OCI-M1 (cell line): ENCODE measurements at places on chromosomes 13 and 19.
A peak's percentile ranks its signal among the peaks of the same experiment; 100 is the strongest.

DNA sequence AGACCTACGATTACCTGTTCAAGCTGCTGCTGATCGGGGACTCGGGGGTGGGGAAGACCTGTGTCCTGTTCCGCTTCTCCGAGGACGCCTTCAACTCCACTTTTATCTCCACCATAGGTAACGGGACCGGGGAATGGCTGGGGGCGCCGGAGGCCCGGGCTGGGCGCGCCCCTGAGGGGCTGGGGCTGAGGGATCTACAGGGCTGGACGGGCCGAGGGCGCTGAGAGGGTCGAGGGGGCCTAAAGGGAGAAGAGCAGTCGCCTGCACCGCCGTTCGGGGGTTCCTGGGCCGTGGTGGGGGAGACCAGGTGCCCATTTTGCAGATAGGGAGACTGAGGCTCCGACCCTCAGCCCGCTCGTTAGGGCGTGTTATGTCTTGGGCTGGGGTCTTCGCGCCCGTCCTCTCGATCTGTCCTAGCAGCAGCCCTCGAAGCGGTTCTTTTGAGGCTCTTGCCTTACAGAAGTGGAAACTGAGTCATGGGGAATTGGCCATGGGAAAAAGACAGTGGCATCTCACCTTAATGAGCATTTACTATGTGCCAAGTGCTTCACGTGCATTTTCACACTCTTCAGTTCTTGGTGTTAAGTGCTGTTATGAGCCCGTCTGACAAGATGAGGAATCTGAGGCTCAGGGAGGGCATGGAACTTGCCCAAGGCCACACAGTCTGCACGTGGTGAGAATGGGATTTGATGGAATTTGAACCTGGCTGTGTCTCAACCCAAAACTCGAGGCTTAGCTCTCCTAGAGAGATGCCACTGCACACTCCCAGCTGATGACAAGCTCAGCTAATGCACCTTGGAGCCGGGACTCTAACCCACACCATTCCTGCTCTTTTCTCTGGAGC, 442 bp downstream of the RAB8A start:
- DNase-seq: no peak

- DNase-seq: no peak
Measured at GRCh38 chr19:50823389-50824042, at the start of gene KLK1. Gene KLK1, minus strand, starts transcription at chr19:50823787. Its CDS starts 39 bp downstream, at chr19:50823748.

GRCh38 chr19:43664018-43664417, 6.0 kb downstream of the PLAUR start:
- peak; percentile 35 for DNase-seq

GRCh38 chr13:96684907-96685306, 309.4 kb downstream of the OXGR1 start:
- DNase-seq: no peak

DNA sequence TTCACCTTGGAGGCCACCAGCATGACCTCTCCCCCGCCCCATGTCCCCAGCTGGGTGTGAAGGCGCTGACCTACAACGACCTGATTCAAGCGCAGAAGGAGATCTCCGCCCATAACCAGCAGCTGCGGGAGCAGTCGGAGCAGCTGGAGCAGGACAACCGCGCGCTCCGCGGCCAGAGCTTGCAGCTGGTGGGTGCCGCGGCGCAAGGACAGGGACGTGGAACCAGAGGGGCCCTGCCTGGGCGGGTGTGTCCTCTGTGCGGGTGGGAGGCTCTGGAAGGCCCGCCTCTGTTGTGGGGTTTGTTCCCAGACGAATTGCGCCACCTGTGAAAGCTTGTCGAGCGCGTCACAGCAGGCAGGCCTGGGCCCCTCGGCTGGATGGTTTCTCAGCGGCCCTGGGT, 22.3 kb downstream of the PLEKHJ1 start:
- no peak for DNase-seq

GRCh38 chr19:16135430-16136127, 7.9 kb upstream of the HSH2D start:
- no peak for DNase-seq

- peak; percentile 81 for DNase-seq
Measured at GRCh38 chr13:103187721-103188156, 121.5 kb upstream of the SLC10A2 start.

DNA sequence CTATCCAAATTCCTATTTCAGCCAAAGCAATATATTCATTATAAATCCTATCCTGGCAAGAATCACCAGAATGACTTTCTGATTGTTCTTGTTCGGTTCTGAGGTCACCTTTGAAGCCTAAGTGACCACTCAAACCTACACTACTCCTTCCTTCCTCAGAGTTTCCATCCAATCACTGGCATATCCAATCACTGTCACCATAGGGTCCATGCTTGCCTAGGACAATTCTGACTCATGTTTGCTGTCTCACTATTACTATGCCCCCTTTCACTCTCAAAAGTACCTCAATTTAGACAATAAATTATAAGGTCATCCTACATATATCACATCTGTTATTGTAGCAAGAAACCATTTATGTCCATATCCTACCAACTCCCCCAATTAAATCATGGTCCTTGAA, 58.9 kb downstream of the UBL3 start:
- no peak for DNase-seq

- no peak for DNase-seq
Measured at GRCh38 chr19:5557691-5558090, 10.1 kb downstream of the TINCR start.

DNA sequence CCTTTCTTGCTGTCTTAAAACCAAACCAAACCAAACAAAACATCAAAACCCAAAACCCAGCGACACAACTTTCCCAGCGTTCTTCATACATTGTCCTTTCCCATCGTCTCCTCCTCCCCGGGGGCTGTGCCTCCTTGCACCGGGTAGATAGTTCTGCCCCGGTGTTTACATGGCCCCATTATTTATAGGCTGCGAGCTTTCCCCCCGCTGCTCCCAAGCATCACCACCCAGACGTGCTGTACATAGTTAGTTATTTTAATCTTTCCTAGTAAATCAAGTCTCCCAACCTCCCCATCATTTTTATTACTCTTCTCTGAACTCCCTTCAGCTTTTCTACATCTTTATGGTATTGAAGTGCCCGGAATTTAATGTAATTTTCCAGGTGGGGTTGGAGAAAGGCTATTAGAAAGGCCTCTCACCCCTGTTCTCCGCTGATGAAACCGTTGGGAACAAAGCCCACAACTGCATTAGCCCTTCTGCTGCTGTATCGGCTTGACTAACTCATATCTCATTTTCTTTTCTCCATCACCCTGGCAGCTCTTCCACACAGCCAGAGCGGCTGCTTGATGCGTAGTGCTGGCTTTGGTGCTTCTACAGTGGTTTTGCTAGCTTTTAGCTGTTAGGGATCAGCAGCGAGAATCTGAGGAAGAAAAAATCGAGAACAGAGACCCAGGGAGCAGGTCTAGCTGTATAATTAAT, 53.1 kb downstream of the FGF9 start:
- no peak for DNase-seq

DNA sequence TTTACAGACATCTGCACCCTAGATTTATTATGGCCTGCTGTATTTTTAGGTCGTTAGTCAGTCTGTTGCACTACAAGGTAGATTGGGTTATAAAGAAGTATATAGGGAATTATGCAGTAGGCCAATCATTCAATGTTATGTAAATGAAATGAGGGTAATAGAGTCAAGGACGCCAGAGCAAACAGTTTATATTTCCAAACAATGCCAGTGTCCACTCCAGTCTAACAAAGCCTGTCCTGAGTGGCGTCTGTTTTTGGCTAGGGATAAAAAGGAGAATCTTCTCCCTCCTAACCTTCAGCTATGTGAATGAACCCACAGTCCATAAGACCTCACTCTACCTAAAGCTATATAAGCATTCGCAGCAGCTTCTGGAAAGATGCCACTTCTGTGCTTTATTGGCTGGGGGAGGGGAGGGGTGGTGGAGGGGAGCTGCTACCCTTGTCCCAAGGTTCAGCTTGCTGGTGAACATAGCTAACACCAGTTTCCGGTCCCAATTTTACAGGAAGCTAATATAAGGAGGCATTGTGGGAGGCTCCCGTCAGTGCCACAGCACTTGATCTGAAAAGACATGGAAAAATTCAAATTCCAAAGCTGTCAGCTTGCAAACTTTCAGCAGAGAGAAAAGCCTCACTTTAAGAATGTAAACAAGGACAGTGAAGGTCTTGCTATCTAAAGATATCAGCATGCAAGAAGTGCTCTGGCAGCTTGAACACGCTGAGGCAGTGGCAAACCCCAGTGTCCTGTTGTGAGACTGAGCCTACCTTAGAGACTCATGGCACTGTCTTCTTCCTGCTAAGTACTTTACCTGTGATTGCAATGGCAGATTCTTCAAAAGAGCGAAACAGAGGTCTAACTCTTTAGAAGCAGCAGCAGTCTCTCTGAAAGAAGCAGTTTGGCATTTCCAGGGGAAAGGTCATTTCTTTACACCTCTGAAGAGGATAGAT, 369.9 kb downstream of the PCDH9 start:
- no peak for DNase-seq

DNA sequence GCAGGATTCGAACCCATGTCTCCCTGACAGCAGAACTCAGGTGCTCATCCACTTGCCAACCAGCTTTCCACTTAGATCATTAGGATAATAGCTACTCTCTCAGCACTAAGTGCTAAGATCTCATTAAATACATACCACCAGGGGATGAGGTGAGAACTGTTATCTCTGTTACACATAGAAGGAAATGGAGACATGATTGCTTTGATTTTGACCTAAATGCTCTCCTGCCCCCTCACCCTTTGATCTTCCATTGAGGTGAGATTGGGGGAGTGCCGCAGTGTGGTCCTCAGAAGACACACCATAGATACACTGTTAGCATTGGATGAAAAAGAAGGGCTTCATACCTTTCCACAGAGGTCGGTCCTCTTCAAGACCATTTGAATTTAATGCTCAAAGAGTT, 38.9 kb upstream of the NPAS1 start:
- DNase-seq: no peak

- DNase-seq: no peak
Measured at GRCh38 chr19:55255618-55256423, 3.0 kb downstream of the PPP6R1 start.

DNA sequence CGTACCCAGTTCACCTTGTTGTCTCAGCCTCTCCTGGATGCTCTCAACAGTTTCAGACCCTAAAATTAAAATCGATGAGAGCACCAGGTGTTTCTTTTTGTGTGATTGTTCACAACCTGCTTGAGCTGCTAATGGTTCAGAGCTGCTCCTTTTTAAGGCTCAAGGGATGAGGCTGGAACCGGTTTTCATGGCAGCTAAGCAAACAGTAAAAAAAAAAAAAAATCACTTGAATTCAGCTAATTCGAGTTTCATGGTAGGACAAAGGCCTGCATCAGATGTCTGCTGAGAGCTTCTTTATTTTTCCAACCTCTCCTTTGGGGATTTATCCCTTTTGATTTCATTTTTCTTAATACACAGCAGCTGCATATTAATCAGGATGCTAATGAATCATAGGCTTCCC, 6.5 kb downstream of the SYCE2 start:
- no peak for DNase-seq

GRCh38 chr13:39527961-39528660, 74.9 kb downstream of the LHFPL6 start:
- DNase-seq: no peak

DNA sequence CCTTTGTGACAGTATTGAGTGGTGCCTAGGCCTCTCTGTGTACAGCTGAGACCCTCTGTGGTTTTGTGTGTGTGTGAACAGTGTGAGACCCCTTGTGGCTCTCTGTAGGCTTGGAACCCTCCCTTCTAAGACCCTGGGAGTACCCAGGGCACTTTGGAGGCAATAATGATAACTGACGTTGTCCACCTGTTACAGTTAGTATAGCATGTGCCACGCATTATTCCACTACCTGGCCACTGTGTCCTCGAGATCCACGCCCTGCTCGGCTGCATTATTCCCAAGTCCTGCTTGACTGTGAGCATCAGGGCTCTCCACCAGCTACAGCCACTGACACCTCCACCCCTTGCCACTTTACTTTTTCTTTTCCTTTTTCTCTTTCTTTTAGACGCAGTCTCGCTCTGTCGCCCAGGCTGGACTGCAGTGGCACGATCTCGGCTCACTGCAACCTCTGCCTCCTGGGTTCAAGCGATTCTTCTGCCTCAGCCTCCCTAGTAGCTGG, 2.0 kb downstream of the GRAMD1A start:
- no peak for DNase-seq

GRCh38 chr13:100859861-100860260, 185.3 kb upstream of the TMTC4 start:
- no peak for DNase-seq

DNA sequence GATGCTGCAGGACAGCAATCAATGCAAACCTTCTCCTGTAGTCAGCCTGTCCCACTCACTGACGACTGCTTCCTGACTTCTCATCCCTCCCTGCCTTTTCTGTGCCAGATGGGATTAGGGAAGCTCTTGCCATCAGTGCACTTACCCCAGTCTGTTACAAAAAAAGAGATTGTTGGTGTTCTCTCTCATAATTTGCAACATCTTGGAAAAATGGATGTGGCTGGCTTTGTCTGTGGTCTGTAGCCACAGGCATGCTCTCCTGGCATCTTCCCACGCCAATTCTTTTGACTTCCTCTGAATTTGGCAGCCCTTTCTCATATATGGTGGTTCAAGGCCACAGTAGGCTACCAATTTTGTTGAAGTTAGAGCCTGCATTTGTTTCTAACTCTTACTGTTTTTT, 11.6 kb upstream of the HTR2A start:
- DNase-seq: no peak

DNA sequence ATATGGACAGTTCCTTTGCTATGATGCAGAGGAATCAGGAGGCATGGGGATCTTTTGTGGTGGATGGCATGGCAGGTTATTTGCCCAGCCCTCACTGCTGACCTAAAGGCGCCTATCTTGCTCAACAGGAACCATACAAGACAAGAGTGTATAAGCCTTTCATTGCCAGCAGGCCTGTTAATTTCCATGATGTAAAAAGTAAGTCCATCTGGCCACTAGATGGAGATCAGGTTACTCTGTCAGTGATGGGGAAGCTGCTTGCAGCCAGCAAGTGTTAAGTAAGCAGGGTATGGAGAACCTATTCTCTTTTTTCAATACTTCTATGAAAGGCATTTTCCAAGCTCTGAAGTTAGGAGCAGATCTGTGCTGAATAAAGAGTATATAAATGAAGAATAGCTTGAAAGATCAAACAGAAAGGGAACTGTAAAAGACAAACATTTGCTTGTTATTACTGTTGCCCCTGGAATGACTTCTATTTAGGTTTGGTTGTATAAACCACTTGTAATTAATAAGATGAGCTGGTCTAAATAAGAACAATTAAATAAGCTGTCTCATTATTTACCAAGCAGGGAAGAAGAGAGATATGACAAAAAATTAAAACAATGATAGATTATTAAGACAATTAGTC, 210.9 kb downstream of the RGCC start:
- DNase-seq: peak; percentile 92

GRCh38 chr13:41213316-41213715, 18.9 kb upstream of the KBTBD7 start:
- DNase-seq: no peak

GRCh38 chr13:56457535-56458190, 683.1 kb upstream of the PRR20A start:
- no peak for DNase-seq

GRCh38 chr19:15449620-15450527, at the start of gene WIZ:
Gene WIZ, minus strand, starts transcription at chr19:15449956. Its CDS starts 1,649 bp downstream, at chr19:15448307.
- DNase-seq: peak; percentile 92

- DNase-seq: peak; percentile 17
Measured at GRCh38 chr19:36719687-36720556, 32.5 kb downstream of the ZNF567 start.

GRCh38 chr13:27810461-27810860, 18.2 kb downstream of the GSX1 start:
- no peak for DNase-seq
